Suppressor macrophage treated with lipopolysaccharide for 4 hours (primary cell): ENCODE measurements at places on chromosomes 16 and 17.

DNA sequence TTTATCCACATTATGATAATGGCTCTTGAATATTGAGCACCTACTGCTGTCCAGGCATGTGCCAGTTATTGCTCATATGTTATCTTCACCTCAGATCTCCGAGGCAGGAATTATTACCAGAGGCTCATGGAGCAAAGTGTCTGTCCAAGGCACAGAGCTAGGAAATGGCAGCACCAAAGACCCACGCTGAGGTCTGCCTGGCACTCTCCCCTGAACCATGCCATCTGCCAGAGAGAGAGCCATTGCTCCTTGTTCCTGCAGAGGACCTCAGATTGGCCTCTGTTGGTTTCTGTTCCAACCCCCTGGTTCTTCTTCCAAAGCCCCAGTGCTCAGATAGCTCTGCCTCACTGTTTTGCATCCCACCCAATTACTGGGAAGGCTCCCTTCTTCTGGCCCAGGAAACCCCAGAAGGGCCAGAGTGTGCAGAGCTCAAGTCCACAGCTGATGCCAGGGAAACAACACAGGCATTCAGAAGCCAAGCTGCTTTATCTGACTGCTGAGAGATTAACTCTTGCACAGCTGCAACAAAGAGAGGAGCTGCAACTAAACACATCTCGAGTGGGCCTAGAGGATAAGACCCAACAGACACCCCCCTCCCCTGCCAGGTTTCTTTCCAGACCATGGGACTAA lies 5.9 kb downstream of the ASIC2 start:
- DNase-seq, result no peak

- DNase-seq, result no peak
Observed at GRCh38 chr17:19291646-19292376, 54.6 kb downstream of the EPN2 start.

GRCh38 chr16:80085606-80086005 lies 455.2 kb upstream of the DYNLRB2 start:
- no peak for DNase-seq

- DNase-seq, result no peak
Observed at GRCh38 chr16:78953526-78953925, 647.0 kb downstream of the MAF start.

DNA sequence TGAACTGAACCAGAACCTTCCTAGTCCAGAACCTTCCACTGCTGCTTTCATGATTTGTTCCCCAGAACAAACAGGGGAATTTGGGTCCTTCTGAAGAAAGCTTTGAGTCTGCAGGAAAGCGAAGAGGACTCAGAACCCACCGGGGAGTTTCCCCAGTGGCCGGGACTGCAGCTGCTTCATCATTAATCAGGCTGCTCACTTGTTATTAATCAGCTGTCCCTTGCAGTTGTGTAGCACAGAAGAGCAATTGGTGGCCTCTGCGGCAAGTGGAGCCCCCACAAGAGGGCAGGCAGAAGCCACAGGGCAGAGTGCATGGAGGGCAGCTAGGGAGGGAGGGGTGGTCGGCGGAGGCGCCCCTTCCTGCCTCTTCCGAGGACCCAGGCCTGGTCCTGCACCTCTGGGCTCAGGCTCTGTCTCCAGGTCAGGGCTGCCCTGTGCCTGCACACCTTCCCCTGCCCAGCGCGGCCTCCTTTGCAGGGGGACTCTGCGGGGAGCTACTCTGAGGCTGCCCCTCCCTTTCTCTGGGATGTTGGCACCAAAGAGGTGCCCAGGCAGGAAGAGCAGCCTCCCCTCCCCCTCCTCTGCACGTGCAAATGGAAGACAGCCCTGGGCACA lies 6.9 kb downstream of the CCL17 start:
- DNase-seq, result no peak

DNA sequence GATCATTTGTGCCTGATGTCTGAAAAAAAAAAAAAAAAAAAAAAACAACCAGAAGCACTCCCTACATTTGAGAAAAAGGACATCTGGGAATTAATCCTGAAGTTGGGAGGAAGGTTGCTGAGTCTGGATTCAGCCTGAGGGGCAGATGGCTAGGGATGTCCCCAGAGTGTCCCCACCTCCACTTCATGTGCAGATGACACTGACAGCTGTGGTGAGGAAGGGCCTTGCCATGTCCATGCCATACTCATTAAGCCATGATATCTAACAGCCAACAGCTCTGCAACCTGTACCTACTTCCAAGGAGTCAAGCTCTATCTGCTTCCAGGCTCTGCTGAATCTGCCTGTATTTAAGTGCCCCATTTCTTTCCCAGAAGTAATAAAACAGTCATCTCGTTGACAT lies 356.0 kb downstream of the CA10 start:
- DNase-seq, result no peak

- no peak for DNase-seq
Observed at GRCh38 chr16:86083382-86084002, 184.5 kb downstream of the IRF8 start.

DNA sequence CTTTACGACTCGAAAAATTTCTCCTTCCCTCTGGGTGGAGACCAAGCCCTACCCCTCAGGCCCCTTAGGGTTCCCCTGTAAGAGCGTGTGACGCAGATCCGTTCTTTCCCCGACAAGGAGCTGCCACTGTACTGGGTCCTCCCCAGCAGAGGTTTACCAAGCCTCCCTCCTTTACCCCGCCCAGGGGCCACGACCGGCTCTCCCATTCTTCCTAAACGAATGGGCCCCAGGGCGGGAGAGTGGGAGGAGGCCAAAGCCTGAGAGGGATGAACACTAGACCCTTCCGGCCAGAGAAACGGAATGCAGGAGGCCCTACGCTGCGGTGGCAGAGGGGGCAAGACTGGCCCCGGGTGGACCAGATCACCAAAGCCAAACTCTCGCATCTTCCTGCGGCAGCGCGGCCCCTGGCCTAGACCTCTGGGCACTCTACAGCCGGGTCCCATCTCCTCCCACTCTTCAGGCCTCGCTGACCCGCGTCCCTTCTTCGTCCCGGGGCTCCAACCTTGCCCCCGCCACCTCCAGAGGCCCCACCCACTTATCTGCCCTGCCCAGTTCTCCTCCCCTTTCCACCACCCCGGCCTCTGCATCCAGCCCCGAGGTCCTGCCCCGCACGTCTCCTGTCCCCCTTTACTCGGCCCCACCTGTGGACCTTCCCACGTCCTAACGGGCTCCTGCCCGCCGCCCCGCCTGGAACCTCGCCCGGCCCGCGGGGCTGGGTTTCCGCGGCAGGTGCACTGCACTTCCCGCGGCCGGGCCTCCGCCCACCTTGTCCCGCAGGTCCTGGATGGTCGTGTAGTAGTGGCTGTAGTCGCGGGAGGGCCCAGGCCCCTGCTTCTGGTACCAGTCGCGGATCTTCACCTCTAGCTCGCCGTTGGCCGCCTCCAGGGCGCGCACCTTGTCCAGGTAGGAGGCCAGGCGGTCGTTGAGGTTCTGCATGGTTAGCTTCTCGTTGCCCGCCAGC lies 765 bp downstream of the KRT19 start:
- no peak for DNase-seq

DNA sequence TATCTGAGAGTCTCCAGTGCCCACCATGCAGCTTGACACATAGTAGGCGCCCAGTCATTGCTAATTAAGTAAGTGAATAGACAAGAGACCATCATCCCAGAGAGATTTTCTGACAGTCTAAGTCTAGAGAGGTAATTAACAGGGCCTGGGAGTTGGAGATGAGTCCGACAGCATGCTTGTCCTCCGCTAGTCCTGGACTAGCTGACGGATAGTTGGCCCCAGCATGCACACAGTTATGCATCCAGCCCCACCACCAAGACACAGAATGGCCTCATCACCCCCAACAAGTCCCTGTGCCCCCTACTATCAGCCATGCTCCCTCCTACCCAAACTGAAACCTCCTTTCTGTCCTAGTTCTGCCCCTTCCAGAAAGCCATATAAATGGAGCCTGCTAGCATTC lies 10.0 kb downstream of the GRB7 start:
- no peak for DNase-seq

DNA sequence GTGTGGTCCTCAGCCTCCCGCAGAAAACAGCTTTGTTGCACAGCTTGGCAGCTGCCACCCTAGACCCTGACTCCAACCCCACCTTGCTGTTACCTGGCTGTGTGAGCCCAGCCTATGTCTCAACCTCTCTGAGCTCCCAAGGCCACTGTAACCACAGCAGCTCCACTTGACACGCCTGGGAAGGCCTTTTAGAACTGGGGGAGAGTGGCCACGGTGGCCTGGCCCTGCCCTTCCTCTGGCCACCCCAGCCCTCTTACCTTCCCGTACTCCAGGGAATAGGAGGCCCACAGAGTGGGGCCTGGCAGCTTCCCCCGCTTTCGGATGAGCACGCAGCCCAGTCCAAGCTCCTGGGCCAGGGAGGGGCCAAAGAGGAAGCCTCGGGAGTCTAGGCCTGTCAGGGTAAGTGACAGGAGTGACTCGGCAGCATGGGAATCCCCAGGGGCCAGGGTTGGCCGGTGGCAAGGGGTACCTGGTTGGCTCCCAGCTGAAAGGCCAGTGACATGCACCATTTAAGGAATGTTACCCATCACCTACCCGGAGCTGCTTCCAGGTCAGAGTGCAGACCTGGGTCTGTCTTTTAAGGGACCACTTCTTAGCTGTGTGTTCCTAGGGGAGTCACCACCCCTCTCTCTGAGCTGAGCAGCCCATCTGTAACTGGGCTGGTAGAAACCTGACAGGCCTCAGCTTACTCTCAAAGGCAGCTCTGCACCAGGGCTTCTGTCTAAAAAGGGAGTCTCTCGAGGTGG lies 1.4 kb downstream of the APRT start:
- DNase-seq, result peak; percentile 73

GRCh38 chr17:62627219-62627903 lies at the start of gene MRC2:
Gene MRC2 (plus strand): TSS chr17:62627670. CDS start chr17:62627803, 133 bp downstream.
- peak; percentile 53 for DNase-seq

DNA sequence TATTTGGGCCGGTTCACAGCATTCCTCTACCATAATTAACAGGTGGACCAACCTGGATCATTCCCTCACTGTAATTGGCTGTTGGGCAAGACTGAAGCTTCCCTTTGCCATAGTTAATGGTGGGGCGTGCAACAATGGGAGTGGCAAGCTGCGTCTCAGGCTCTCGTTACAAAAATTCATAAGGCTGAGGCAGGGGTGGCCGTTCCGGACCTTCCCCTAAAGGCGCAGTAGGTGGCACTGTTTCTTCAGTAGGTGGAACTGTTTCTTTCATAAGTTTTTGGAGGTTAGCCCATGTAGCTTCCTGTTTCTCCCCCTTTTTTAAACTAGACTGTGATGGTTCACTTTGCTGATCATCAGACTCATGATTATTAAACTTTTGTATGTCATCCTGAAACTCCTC lies 17.0 kb upstream of the TMC5 start:
- no peak for DNase-seq

- DNase-seq, result peak; percentile 64
Observed at GRCh38 chr17:55452139-55452790, 30.6 kb upstream of the MMD start.

DNA sequence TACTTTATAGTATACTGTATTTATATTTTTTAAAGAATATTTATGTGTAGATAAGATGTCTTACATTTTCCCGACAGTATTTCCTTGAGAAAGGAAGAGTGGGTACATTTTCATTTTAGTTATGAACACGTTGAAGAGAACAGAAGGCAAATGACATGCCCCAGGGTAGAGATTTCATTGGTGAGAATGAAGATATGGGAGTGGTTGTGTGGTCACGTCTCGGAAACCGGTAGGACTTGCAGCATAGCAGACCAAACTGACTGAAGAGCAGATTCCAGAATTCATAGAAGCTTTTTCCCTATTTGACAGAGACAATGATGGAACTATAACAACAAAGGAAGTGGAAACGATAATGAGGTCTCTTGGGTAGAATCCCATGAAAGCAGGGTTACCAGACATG lies 71.7 kb downstream of the KCNJ2 start:
- DNase-seq, result no peak

- no peak for DNase-seq
Observed at GRCh38 chr16:29182501-29182900, 197.6 kb downstream of the LAT start.

DNA sequence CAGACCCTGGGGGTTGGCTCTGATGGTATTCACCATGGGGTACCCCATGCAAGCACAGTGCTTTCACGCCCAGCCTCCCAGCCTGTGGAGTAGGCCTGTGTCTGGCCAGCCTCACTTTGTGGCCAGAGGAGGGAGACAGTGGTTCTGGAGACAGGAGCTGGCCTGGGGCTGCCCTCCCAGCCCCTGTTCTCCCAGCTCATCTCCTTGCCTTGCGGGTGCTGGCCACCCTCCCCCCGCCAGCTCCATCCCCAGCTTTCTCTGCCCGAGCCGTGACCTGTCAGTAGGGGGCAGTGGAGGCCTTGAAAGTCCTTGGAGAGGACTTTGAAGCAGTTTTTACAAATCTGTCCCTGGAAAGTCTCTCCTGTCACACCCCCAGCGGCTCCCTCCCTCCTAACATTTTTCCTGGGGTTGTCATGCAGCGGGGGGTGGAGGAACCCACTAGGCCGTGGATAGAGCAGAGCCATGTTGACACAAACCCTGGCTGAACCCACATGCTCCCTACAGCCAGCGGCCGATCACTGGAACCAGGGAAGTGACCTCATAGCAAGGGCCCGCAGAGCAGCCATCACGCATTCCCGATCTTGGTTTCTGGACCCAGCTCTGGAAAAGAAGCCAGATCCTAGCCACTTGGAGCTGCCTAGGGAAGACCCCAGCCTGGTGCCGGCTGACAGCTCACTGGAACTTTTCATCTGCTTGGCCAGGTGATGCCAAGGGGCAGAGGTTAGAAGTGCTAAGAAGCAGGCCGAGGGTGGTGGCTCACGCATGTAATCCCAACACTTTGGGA lies 289.4 kb downstream of the SEC14L1 start:
- peak; percentile 82 for DNase-seq

- DNase-seq, result no peak
Observed at GRCh38 chr17:75430159-75430974, 24.9 kb upstream of the GRB2 start.

GRCh38 chr17:1095090-1095852 lies 84.5 kb downstream of the ABR start:
- DNase-seq, result peak; percentile 93

GRCh38 chr17:6823011-6823442 lies 8.5 kb downstream of the TEKT1 start:
- peak; percentile 14 for DNase-seq

- no peak for DNase-seq
Observed at GRCh38 chr17:61029181-61029580, 351.5 kb downstream of the BCAS3 start.

GRCh38 chr16:85673529-85674417 lies 15.0 kb downstream of the GINS2 start:
- DNase-seq, result no peak

- no peak for DNase-seq
Observed at GRCh38 chr17:75824050-75824552, 20.1 kb downstream of the UNC13D start.
